ENCODE measurements at places on chromosomes 12 and 14. TPM values are rescaled to one million over a fixed set of nuclear protein-coding genes. Genes with fewer than 3 reads are reported as not detected.

GRCh38 chr14:102927878-102928411 is 5.5 kb downstream of the AMN start:
- H3K4me3 ChIP-seq = peak overlapping the region; percentile 25
- no peaks in the 10 kb centered on the region for H3K36me3 ChIP-seq
- H3K27me3 ChIP-seq = no peaks in the 10 kb centered on the region
- DNase-seq = no peak
- H3K4me1 ChIP-seq = no peaks in the 10 kb centered on the region

GRCh38 chr12:1768615-1769014 is 51.8 kb upstream of the LRTM2 start:
- H3K27ac ChIP-seq = no peak overlapping the region
- H3K27me3 ChIP-seq = no peaks in the 10 kb centered on the region
- no peaks in the 10 kb centered on the region for H3K4me1 ChIP-seq
- no peak for DNase-seq

OLR1 gene
- 0.23 TPM for total RNA-seq

DNA sequence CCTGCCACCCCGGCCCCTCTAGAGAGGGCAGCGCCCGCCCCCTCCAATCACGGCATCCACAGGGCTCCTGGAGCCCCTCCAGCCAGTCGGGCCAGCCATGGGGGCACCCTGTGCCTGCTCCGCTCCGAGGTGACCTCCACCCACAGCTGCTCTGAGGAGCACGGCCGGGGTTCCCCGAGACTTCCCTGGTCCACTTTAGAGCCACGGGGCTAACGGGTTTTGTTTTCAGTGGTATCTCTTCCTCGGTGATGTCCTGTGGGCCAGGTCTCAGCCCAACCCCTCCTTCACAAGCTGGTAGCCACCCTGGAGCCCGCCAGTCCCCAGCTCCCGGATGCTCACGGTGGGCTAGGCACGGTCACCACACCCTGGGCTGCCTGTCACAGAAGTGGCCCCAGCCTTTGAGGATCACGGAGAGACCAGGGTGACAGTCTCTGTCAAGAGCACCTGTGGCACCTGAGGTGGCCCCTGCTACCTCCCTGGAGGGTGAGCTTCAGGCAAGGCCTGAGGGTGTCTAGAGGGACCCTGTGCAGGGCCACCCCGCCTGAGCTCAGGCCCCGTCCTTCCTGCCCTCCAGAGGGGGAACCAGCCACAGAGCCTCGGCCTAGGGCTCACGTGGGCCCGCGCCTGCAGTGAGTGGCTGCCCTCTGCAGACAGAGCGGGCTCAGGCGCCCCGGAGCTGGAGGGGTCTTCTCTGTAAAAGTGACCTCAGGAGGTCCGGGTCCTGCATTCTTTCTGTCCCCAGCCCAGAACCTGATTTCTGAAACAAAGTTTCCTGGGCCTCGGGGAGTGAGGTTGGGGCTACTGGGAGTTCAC is 146.0 kb upstream of the C14orf180 start:
- H3K27ac ChIP-seq = no peak overlapping the region
- no peaks in the 10 kb centered on the region for H3K36me3 ChIP-seq
- H3K4me3 ChIP-seq = no peak overlapping the region
- no peaks in the 10 kb centered on the region for H3K27me3 ChIP-seq
- DNase-seq = no peak
- H3K4me1 ChIP-seq = no peaks in the 10 kb centered on the region

- DNase-seq = no peak
- no peaks in the 10 kb centered on the region for H3K27me3 ChIP-seq
- no peaks in the 10 kb centered on the region for H3K36me3 ChIP-seq
- no peaks in the 10 kb centered on the region for H3K4me1 ChIP-seq
Observed at GRCh38 chr12:91094032-91094662, 17.1 kb downstream of the LUM start.

GRCh38 chr14:98555440-98555839 is 716.6 kb downstream of the BCL11B start:
- DNase-seq = no peak
- no peaks in the 10 kb centered on the region for H3K36me3 ChIP-seq
- H3K4me1 ChIP-seq = no peaks in the 10 kb centered on the region
- no peak overlapping the region for H3K4me3 ChIP-seq

DNA sequence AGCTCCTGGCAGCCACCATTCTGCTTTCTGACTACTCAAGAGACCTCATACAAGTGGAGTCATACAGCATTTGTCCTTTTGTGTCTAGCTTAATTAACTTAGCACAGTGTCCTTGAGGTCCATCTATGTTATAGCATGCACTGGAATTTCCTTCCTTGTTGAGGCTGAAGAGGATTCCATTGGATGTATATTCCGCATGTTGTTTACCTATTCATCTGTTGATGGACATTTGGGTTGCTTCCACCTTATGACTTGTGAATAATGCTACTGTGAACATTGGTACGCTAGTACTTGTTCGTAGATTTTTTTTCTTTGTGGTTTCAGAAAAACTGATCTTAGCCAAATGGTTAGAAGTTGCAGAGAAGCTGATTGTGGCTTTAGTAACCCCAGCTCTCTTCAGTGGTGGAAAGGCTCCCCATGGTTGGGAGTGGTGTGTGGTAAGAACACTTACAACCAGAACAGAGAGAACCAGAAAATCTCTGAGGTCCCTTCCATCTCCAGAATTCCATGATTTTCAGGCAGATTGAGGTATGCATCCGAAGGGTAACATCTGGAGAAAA is 118.4 kb downstream of the SAMD4A start:
- H3K4me1 ChIP-seq = no peaks in the 10 kb centered on the region
- H3K27ac ChIP-seq = no peak overlapping the region
- DNase-seq = no peak
- H3K36me3 ChIP-seq = no peaks in the 10 kb centered on the region
- no peaks in the 10 kb centered on the region for H3K27me3 ChIP-seq
